Activated CD4-positive, alpha-beta T cell treated with anti-CD3 and anti-CD28 coated beads, Interleukin-2, Interleukin-6, amounts not matched to agents 100 ng/mL and 50 ng/mL, durations not matched to agents 16 hours and 8 hours (primary cell): ENCODE measurements at places on chromosomes 5 and 9.
A peak's percentile ranks its signal among the peaks of the same experiment; 100 is the strongest.

DNA sequence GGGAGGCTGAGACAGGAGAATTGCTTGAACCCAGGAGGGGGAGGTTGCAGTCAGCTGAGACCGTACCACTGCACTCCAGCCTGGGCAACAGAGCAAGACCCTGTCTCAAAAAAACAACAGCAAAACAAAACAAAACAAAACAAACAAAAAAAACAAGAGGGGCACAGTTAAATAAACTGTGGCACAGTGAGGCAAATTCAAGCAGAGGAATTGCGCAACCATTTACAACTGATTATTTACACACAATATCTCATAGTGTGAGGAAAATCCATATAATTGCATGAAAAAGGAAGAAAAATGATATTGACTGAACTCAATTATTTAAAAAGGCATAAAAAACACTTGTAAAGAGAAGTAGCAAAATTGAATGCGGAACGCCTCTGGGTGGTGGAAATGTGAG is 161.5 kb downstream of the CRB2 start:
- no peak for DNase-seq

GRCh38 chr5:175133185-175133584 is 310.8 kb downstream of the DRD1 start:
- no peak for DNase-seq

DNA sequence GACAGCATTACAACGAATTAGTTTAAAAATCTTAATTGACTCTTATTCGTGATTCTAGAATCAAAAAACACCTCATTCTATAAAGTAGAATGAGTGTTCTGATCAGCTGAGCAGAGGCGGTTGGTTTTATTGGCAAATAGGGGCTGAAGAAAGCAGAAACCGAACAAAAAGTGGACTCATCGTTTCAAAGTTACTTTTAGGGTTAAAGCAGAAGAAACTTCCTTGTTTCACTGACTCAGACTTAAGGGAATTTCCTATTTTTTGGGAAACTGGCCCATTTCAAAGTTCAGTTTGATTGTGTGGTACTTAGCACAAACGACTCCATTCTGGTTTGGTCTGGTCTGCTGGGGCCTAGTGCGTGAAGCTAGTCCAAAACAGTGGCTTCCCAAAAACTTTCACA is 862 bp upstream of the NDUFB6 start:
- no peak for DNase-seq

DNA sequence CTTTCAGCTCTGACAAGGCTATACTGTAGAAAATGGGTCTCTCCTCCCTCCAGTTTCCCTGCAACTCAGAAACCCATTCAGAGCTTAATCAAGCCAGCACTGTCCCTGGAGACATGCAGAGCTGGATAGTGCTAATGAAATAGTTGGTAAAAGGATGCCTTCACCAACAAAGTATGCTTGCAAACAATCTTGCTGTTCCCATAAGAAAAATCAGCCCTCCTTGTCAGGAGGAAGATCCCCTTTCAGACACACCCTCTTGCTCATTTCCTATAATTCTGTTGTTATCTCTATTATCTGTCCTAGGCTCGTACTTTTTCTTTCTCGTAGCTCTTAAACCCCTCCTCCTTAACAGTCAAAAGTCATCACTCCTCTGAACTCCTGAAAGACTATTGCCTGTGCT is 9.9 kb upstream of the OSMR start:
- no peak for DNase-seq

GRCh38 chr5:78797936-78798672 is 149.5 kb upstream of the LHFPL2 start:
- DNase-seq = no peak

DNA sequence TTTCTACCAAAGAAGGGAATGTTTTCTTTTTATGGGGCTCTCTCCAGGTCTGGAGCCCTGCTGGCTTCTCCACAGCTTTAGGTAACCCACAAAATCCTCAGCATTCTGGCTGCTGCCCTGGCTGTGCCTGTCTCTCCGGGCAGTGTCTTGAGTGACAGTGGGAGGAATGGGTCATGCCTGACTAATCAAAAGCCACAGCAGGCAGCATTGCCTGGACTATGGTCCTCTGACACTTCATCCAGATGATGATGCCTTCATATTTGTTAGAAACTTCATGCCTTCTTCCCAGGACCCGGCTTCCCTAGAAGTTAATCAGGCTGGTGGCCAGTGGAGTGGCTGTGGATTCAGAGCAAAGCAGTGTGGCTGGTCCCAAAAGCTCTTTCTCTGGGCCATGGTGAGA is 32.2 kb upstream of the TGFBI start:
- no peak for DNase-seq

DNA sequence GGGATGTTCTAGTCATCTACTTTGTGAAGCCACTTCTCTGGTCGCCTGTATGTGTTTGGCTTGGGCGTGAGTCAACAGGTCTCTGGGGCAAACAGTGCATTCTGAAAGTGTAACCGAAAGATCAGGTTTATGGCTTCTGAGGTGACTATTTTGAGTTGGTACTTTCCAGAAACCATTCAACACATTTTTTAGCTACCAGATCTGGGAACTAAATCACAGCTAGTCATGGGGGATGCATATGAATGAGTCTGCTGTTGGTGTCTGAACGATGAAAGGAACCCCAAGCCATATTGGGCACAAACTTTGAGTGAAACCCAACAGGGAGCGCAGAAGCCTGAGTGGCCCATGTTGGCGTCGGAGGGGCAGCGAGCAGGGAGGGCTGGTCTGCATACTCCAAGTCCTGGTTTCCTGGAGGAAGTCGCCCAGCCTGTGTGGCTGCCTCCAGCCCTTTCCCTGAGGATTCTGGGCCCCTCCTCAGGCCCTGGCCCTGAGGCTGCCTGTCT is 35.3 kb downstream of the UBE2QL1 start:
- DNase-seq = peak; percentile 76

DNA sequence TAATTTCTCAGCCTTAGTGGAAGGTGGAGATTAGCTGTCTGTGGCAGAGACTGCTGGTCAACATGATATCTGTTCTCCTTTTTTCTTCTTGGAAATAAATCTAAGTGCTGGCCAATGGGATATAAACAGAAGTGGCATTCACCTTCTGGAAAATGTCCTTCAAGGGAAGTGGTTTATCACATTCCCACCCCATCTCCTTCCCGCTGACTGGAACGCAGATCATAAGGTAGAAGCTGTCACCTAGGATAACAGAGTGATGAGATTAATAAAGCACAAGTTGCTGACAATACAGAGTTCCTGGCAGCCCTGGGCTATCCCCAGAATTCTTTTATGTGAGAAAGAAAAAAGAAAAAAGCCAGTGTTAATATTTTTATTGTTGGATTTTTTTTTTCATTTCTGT is 109.7 kb upstream of the OSMR start:
- no peak for DNase-seq

DNA sequence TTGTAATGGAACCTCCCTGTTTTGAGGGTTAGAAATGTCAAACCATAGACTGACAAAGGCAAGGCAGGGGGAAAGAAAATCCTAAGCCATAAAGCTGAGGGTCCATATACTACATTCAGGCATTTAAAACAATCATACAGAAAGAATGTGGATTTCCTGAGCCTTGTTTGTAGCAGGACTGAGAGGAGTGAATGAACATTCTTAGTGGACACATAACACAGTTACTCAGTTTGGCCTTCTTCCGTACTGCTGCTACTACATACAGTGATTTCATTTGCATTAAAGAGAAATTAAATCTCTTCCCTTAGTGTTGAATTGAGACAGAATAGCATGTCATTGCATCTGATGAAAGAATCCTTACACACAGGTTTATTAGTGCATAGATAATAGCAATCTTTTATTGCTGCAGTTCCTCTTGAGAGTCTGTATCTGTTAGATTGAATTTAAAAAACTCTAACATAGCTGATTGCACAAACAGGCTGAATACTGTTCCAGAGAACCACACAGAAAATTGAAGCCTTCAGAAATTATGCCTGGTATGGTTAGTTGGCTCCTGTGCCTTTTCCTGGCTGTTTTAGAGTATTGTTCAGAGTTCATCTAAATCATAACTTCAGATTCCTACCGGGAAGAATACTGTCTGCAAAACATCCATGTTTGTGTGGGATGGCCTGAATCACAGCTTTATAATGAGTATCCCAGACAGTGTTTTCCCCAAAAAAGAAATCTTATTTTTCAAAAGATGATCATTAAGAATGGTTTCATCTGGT is 2.0 kb upstream of the MTX3 start:
- DNase-seq = no peak

DNA sequence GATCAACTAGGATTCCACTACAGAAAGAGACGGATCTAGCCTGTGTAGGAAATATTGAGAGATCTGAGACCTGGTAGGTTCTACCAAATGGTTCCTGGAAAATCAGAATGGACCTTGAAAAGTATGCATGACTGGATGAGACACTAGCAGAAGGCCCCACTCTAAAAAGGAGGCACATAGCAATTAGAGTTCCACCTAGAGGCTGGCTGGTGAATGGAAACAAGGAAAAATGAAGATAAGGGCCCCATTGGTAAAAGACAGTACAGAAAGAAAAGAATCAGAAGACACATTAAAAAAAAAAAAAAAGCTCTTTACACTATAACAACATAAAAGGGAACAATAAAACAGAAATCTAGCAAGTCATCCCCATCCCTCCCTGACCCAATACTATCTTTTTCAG is 518.5 kb downstream of the NR2F1-AS1 start:
- DNase-seq = no peak

DNA sequence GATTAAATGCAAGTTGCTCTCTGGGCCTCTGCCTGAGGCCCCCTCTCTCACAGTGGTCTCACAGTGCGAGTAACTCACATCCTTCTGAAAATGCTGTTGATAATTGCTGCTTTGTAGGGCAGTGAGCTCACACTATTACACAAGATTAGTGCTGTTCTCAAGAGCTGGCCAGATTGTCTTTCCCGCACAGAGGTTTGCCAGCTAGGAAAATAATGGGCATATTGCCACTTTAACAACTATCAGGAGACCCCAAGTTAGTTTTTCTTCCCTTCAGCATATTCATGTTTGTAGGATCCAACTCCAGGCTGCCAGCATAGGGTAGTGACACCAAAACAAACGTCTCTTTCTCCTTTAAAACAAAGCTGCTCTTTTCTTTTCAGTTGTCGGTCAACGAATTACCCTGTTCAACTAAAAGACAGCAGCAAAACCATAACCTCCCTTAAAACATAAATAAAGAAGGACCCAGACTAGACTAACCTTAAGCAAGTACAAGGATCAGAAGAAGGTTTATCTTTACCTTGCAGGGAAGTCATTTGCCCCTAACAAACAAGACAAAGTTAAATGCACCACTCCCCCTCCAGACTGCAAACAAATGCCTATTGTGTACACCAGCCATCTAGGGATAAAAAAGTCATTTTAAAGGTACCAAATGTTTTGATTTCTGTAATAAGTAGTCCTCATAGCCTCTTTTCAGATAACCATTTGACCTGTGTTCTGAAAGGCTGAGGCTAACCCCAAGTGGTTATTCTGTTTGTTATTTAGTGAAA is 91.4 kb downstream of the VCAN start:
- DNase-seq = no peak

DNA sequence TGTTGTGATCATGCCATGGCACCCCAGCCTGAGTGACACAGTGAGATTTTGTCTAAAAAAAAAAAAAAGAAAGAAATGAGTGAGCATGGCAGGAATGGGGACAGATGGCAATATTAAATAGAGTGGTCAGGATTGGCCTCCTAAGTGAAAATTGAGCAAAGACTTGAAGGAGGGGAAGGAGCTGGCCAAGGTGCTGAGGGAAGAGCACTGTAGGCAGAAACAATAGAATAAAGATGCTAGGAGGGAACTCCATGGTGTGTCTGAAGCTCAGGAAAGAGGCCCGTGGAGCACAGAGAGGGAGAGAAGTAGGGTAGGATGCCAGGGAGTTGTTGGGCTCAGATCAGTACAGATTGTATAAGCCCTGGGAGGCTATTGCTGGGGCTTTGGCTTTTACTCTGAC is 64.4 kb upstream of the PCAT7 start:
- no peak for DNase-seq

- DNase-seq = no peak
Observed at GRCh38 chr9:98765256-98765655, 31.1 kb downstream of the ANKS6 start.

GRCh38 chr9:28439688-28440087 is 866.4 kb upstream of the C9orf72 start:
- DNase-seq = no peak
